NCI-H1105 (cell line): ENCODE measurements at places on chromosomes 16 and 17.

DNA sequence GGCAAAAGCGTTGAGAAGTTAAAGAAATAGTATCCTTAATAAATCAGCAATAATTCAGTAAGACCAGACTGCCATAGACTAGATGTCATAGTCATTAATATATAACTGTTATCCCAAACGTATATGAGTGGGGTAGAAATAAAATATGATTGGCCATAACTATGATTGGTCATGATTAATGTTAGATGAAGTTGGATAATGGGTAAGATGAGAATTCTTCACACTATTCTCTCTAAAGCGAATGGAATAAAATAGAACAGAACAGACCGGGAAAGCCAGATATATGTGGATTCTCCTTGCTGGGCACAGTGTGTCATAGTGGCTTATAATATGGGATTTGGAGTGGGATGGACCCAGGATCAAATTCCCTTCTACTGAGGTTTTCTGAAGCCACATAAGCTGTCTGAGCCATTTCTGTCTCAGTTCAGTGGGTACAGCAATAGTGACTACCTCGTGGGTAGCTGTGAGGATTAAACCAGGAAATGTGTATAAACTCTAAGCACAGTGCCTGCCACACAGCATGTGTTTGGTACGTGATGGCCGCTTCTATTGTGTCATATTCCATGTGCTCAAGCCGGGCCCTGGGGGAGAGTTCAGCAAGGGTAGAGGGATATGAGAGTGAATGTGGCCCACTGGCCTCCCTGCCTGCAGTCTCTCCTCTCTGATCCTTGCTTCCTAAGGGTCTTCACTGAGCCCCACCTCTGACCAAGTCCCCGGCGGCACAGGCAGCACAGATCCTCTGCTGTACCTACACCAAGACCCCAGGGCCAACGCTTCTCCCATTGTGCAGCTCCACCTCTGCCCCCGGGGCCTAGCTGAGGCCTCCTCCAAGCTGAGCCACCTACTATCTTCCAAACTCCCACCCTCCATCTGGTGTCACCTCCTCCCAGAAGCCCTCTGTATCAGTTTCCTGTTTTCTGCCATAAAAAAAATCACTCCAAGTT, 3.7 kb downstream of the CETP start:
- no peak for DNase-seq

GRCh38 chr16:11232852-11233726, 22.9 kb downstream of the SOCS1 start:
- DNase-seq: no peak

- DNase-seq: no peak
Observed at GRCh38 chr17:28372945-28373274, 1.4 kb downstream of the SARM1 start.

GRCh38 chr17:70318051-70318450, 148.7 kb downstream of the KCNJ2 start:
- DNase-seq: no peak

DNA sequence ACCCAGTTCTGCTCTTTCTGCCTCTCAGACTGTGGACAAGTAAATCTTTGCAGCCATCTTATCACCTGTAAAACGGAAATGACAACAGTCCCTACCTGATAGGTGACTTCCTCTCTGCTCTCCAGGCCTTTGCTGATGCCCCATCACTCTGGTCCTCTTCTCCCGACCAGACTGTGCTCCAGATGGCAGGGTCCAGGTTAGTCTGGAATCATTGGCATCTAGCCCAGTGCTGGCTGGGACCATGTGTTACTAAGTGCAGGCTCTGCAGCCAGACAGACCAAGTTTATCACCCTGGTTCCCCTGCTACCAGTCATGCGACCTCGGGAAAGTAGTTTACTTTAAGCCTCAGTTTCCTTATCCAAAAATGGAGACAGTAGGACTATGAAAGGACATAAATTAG, 1.8 kb upstream of the NUBP1 start:
- DNase-seq: no peak

- no peak for DNase-seq
Observed at GRCh38 chr17:49928837-49929475, 40.0 kb upstream of the DLX4 start.

DNA sequence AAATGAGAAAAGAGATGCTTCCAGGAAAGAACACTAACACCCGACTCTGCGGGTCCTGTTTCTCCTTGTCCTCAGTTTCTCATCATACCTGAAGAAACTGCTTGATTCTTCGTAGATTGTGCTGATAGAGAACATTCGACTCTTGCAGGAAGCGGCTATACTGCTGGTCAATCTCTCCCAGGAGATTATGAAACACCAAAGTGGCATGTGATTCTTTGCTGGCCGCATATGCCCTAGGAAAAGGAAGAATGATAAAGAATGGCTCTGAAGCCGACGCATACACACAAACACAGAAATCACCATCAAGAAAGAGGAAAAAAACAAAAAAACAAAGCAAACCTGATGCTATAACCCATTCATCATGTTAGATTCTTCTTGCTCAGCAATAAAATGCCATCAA, 41.8 kb downstream of the STAT3 start:
- DNase-seq: no peak

- DNase-seq: no peak
Observed at GRCh38 chr17:78399693-78400144, 21.3 kb downstream of the PGS1 start.

DNA sequence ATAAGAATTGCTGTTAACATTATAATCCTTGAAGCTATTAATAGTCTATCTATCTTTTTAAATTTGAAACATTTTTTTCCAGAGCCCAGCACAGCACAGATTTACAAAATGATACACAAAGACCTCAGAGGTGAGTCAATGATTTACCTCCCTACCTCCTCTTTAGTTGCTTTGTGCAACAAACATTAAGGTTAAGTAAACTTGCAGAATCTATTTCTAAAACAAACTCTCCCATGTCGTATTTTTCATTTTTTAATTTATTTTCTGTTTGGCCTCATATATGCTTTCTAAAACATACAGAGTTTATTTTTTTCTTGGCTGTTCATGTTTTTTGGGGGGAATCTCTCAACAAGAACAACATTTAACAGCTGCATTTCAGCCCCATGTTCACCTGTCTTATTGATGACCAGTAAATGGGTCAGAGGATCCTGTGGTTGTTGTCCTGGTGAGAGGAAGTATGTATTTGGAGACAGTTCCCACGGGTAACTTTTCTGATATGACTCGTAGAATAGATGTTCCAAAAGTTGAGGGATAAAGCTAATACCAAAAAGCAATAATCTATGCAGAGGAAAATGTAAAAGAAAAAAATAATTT, 42.6 kb downstream of the ABCA9 start:
- DNase-seq: no peak

DNA sequence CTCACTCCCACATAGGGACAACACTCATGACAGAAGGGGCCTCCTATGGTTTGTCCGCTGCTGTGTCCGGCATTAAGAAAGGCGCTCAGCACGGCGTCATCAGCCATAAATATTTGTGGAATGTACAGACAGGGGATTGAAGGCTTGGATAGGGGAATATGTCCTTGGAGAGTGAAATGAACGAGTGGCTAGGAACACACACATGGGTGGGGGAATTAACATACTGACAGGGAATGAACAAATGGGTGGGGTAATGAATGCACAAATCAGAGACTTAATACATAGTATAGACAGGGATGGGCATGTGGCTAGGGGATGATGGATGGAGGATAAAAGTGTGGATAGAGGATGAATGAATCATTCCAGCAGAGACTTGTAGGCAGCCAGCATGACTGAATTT, 154.0 kb upstream of the HSBP1 start:
- no peak for DNase-seq

DNA sequence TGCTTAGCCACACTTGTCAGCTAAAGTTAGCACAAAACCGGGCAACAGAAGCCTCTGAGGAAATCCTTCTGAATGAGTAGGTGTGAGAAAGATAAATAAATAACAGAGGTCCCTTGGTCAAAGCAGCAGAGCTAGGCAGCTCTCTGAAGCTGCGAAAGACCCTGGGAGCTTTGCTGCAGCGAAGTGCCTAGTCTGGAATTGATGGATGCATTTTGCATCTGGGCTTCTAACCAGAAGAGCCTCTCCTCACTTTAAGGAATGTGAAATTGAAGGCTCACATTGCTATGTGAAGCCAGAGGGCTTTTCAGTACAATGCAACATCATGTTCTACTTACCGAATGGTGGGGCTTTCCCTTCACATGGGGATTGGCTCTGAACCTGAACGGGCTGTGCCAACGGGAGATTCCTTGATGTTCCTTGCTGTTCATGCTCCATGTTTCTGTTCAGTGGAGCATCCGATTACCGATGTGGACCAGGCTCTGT, 274.6 kb downstream of the HS3ST3B1 start:
- DNase-seq: no peak

GRCh38 chr16:85955566-85955965, 56.6 kb downstream of the IRF8 start:
- no peak for DNase-seq

DNA sequence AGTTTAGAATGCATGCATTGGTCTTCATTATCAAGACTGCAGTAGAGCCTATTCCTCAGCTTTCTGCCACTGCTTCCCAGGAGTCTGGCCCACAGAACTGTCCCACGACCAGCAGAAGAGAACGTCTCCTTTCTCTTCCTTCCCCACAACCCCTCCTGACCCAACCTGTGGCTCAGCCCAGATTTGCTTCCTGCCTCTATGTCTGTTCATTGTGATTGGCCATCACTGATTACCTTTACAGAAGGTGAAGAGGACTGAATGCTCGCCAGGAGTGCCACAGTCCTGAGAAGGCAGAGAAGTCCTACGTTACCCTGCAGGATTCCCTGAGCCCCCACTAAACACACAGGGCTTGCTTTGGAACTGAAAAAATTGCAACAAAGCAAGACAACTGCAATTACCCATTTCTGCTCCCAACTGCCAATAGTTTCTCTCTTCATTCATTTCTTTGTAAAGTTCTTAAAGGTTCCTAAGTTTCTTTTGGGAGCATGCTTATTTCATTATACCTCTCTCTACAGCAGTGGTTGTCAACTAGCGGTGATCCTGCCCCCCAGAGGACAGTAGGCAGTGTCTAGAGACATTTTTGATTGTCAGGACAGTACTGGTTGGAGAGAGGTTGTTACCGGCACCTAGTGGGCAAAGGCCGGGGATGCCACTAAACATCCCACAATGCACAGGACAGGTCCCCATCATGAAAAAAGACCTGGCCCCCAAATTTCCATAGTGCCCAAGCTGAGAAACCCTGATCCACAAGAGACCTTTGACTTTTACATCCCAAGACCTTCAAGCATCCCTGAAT, 4.5 kb upstream of the NAT9 start:
- DNase-seq: no peak

GRCh38 chr16:61146429-61146828, 889.8 kb downstream of the CDH8 start:
- no peak for DNase-seq

- DNase-seq: no peak
Observed at GRCh38 chr17:42287305-42287976, 857 bp upstream of the STAT5A start.

DNA sequence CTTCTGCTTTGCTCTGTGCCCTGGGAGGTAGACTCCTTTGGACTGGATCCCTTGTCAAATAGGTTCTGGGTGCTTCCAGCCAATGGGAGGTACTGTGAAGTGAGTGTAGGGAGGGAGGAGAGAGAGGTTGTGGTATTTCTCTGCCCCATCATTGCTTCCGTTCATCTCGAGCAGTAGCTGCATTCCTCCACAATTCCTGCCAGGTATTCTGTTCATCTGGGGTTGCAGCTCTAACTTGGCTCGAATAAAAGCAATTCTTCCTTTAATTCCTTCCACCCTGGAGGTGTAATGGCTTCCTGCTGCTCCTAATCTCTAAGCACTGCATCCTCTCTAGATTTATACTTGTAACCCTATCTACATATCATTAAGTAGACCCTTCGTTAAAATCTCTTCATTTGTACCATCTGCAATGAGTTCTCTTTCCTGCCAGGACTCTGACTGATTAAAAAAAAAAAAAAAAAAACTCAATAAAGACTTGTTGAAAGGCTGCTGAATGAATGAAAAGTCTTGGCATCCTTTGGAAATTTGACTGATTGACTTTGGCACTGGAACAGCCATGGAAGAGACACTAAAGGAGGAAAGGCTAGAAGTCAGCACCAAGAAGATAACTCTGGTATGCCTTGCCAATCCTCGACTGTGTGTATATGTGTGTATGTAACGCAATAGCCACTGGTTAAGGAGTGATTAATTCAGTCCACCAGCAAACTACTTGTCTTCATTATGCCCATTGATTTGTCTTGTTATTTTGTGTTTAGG, 616.9 kb upstream of the SOX9 start:
- no peak for DNase-seq

GRCh38 chr17:39018267-39019134, 51.3 kb upstream of the FBXO47 start:
- DNase-seq: no peak

GRCh38 chr17:46013502-46014165, 14.6 kb downstream of the STH start:
- DNase-seq: no peak

GRCh38 chr17:1060991-1061390, 64.1 kb downstream of the TIMM22 start:
- no peak for DNase-seq

DNA sequence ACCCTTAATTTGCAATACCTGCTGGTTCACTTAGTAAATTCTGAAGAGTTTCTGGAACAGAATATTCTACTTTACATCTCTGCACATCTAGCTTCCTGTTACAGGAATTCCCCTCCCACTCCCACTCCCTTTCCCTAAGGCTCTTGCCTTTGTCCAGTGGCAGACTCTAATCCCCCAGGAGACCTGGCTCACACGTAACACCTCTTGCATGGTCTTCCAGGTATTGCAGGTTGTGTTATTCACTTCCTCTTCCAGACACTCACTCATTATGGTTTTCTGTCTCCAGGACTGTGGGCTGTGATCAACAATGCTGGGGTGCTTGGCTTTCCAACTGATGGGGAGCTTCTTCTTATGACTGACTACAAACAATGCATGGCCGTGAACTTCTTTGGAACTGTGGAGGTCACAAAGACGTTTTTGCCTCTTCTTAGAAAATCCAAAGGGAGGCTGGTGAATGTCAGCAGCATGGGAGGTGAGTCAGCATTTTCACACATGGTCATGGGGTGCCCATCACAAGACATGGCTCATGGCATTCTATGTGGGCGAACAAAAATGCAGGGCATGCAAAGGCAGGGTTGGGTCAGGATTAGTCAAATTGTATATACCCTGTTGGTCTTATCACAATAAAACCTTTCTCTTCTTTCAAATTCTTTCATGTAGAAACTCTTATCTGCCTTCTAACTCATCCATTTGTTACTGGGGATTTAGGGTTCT, 35.8 kb downstream of the HSD17B2 start:
- DNase-seq: no peak

- no peak for DNase-seq
Observed at GRCh38 chr17:49219987-49220386, 9.5 kb downstream of the ABI3 start.

DNA sequence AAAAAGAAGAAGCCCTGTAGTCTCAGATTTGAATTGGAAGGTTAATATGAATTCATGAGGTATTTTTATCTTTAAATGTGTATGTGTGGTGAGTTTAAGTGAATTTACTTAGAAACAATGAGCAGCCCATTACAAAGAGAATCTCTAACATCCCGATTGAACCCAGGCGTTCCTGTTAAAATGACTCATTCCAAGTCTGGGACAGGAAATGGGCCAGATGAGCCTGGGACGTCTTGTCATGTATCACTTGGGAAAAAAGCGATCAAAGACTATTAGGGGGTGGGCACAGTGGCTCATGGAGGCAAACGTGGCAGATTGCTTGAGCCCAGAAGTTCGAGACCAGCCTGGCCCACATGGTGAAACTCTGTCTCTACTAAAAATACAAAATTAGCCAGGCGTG, 81.6 kb downstream of the SEC14L1 start:
- no peak for DNase-seq
